ENCODE measurements at places on chromosomes 12 and 14.

DNA sequence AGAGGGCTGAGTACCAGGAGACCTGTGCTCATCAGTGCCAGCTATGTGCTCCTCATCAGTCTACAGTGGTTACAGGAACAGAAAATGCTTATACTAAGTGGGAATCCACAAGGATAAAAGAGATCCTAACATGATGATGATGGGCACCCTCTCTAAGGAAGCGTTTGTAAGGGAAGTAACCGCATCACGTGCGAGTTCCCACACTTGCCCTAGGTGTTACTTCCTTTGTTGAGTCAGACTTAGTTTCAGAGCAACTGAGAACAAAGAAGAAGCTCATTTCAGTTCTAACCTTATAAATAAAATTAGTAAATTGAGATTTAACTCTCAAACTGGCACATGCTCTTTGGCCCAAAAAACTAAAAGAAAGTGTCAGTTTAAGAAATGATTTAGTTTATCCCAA, 956.4 kb upstream of the TMEM132C start:
- no peak for DNase-seq

DNA sequence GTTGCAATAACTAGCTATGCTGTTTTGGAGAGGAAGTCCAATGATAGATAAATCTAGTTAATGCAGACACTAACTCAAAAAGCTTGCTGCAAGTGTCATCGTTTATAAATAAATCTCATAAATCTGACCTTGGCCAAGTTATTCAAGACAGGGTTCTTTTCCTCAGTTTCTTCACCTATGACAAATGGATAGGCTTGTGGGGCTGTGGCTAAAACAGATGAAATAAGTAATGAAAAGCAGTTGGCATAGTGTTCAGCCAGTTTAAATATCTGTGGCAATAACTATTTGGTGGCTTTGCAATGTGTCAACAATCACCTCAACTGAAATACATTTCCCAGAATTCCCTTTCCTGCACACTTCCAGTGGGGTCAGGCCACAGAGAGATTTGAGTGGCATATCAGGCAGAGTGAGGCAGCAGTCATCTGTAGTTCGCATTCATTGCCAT, 169.9 kb downstream of the DYRK2 start:
- no peak for DNase-seq

DNA sequence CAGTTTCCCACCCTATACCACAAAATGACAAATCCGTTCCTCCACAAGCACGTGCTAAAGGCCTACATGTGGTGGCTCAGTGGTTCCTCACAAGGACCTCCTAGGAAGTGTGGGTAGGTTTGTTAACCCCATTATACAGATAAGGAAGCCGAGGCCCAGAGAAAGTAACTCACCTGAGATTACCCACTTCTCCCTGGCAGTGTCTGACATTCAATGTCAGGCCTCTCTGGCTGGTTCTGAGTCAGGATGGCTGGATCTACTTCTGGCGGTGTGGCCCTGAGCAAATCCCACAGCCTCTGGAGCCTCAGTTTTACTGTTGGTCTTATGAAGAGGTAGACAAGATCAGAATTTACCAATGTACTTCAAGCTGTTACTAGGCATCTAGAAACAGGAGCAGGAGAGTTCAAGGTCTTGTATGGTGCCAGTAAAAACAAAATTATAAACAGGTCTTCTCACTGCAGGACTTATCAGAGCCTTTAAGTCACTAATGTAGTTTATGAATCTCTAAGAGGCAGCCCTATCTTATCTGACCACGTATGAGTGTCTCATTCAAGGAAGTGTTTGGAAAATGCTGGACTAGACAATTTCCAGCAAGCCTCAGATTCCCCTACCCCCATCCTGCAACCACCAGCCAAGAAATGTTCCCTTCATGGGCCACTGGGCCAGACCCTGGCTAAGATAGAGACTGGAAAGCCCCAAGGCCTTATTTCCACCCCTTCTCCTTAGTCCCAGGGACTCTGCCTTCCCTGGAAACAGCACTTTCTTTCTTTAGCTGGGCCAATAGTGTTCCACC, 4.2 kb downstream of the HSPB8 start:
- DNase-seq, result no peak

- DNase-seq, result no peak
These were observed 29.6 kb downstream of the SMUG1 start for GRCh38 chr12:54159140-54159539.

DNA sequence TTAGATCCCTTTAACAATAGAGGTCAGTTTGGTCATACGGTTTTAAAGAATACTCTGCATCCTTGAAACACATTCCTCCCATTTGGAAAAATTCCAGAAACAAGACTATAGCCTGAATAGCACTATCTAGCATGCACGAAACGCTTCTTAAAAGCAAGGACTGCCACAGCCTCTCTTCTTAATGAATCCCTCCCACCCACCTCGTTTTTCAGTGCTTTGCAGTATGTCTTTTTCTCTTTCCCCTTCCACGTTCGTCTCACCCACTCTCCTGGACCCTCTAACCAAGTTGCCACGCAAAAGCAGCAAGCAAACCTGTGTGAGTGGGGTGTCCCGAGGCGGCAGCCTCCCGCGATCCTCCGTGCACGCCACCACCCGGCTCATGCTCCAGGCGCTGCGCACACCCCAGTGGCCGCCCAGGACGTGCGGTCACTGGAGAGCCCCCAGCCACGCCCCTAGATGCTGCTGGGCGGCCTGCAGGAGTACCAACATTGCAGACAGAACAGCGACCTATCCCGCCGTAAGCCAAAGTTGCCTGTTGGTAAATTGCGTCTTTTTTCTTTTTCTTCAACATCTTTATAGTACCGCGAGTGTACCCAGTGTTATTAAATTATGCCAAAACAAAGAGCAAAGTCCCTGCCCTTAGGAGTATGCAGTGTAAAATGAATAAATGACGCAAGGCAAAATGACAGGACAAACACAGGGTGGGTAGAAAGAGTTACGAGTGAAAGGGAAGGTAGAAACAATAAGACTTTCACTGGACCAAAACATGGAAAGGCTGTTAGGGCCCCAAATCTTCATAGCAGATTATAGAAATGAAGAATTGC, at the start of gene SLC38A4:
SLC38A4 (minus strand) TSS at position 407 of the 824 bp plus-strand sequence. CDS start 32,926 bp downstream, outside the sequence.
- peak; percentile 71 for DNase-seq

- no peak for DNase-seq
These were observed 85.9 kb downstream of the PTGER2 start for GRCh38 chr14:52399921-52400595.

DNA sequence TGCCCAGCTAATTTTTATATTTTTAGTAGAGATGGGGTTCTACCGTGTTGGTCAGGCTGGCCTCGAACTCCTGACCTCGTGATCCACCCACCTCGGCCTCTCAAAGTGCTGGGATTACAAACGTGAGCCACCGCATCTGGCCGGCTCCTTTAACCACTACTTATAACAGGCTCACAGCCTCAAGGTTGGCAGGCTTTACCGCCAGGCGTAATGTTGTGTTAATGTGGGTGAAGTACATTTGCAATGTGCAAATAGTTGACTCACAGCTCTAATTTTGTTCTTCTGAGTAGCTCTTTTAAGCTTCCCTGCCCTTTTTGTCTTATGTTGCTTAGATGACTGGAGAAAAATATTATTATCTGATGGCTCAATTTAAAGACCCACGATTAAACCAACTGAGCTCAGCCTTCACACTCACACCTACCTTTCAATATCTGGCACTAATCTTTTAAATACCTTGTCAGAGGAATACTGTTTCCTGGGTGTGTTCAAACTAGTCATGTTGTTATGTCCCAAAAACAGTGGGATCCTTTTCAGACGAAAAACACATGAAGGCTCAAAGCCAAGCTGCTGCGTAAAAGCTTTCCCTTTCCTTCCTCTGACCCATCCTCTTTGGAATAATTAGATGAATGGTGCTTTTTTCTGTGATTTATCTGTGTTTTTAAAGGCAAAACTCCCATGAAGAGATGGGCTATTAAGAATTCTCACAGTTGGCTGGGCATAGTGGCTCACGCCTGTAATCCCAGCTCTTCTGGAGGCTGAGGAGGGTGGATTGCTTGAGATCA, 57.2 kb upstream of the USP44 start:
- DNase-seq, result peak; percentile 81

DNA sequence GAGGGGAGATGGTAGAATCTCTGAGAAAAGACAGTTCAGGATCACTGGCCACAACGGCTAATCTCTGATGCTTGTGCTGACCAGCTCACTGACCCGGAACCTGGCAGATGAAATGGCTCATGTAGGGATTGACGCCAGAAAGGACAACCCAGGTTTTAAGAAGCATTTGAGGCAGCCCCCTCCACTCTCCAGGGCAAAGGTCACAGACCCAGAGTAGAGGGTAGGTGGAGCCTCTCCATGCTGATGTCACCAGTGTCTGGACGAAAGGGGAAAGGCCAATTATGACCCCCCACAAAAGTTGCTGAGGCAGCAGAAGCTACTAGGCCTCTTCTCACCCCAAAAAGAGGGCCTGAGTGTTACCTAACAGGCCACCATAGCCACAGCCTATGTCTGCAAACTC, 1.2 kb downstream of the METTL1 start:
- DNase-seq, result no peak

DNA sequence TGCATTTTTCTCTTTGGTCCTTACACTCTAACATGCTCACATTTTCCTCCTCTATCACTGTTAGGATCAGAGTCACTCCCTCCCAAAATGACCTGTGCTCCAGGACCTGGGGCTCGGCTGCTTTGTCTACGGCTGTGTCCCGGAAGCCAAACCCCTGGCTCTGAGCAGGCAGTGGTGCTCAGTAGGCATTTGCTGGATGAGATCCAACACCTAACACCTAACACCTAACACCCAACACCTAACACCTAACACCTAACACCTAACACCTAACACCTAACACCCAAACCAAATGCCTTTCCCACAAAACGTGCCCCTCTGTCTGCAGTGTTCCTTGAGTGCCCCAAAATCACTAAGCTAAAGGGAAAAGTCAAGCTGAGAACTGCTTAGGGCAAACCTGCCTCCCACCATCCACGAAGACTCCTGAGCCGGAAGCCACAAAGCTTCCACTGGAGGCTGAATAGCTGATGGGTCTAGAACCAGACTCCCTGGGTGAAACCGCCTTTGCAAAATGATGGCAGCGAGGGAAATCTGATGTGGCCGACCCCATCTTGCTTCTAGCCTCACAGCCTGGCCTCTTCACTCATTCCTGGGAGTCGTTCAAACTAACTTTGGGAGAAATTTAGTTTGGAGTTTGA, 29.2 kb downstream of the HSP90AA1 start:
- no peak for DNase-seq

GRCh38 chr14:56666294-56666693, 86.7 kb downstream of the TMEM260 start:
- no peak for DNase-seq

GRCh38 chr12:68454892-68455291, 122.7 kb upstream of the MDM1 start:
- no peak for DNase-seq

DNA sequence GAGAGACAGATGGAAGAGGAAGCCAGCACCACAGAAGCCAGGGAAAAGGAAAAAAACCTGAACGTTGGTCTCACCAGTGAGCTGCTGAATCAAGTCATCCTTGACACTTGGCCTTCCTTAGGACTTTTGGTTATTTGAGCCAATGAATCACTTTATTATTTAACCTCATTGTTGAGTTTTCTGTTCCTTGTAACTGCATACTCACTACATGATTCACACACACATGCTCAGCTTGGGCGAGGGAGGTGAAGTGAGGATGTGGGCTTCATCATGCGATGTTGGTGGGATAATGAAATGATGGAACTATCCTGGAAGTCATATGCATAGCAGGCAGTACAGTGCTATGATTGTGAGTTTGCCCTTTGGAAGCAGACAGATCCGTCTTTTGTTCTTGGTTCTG, 40.6 kb upstream of the RPH3A start:
- DNase-seq, result no peak

- DNase-seq, result no peak
These were observed 20.6 kb downstream of the OTUB2 start for GRCh38 chr14:94046696-94047250.

DNA sequence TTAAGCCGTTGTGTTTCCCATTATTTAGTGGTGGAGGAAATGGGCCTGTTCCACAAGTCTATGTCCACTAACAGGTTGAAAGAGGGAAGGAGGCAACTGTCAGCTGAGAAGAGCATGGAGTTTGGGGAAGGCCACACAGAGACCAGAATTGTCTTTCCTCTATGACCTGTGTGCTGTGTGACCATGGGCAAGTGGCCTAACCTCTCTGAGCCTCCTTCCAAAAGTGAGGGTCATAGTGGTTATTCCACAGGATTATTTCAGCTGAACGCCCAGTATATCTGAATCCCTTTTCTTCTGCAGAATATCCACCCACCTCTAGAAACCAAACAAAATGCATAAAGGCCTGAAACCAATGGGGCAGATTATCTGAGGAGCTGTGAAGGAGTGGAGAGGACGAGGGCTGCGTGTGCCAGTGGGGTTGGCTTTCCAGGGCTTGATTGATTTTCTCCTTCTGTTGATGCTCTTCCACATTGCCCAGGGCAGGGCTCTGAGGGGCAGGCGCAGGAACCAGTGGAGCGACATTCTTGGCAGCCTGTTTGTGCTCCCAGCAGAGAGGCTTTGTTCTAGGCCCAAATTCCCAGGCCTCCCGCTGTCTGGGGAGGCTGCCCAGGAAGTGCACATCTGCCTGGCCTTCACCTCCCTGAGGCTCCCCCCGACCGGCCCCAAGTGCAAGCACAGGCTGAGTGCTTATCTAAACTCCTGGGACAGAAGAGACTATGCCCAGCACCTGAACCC, 452.7 kb downstream of the BCL11B start:
- DNase-seq, result no peak

DNA sequence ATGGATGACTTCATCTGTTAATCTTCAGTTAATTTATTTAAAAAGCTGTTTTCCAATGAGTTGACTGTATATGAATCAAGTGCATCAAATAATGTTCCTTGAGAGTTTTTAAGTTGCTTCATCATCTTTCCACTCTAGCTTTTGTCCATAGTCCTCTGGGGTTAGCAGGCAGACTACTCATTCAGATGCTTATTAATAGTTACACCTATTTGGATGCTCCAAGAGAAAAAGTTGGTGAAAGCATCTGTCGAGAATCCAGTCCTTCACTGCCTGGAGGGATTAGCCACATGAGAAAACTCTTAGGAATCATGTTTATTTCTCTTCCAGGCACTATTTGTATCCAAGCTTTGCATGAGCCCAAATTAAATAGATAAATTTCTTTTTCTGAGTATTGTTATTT, 70.2 kb downstream of the DACT1 start:
- no peak for DNase-seq

DNA sequence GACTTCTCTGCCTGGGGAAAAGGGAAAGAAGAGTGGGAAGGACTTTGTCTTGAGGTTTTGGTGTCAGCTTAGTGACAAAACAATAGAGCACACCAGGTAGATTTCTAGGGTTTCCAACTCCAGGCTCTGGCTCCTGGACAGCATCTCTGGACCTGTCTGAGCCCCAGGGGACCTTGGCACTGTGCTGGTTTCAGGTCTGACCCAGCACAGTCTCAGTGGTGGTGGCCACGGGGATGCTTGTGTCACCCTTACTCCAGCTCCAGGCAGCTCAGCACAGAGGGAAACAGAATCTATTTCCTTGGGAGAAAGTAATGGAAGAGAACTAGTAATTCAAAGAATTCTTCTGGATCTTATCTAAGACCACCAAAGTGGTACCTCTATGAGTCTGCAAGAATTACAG, 11.1 kb upstream of the CKAP4 start:
- no peak for DNase-seq

- no peak for DNase-seq
These were observed 68.9 kb downstream of the SPPL3 start for GRCh38 chr12:120835304-120835612.
